HL-60 (cell line): ENCODE measurements at places on chromosomes 12 and 14.

- no peak for DNase-seq
Measured at GRCh38 chr14:105383083-105383730, 15.1 kb upstream of the TEX22 start.

- DNase-seq: no peak
Measured at GRCh38 chr14:76085358-76085757, 66.4 kb upstream of the GPATCH2L start.

- no peak for DNase-seq
Measured at GRCh38 chr12:1829306-1829900, 9.0 kb downstream of the LRTM2 start.

- DNase-seq: no peak
Measured at GRCh38 chr14:50083467-50084337, 32.7 kb downstream of the VCPKMT start.

- no peak for DNase-seq
Measured at GRCh38 chr12:107461222-107461975, 224.2 kb upstream of the PWP1 start.

GRCh38 chr12:97560350-97560749 is 97.7 kb downstream of the RMST start:
- no peak for DNase-seq

DNA sequence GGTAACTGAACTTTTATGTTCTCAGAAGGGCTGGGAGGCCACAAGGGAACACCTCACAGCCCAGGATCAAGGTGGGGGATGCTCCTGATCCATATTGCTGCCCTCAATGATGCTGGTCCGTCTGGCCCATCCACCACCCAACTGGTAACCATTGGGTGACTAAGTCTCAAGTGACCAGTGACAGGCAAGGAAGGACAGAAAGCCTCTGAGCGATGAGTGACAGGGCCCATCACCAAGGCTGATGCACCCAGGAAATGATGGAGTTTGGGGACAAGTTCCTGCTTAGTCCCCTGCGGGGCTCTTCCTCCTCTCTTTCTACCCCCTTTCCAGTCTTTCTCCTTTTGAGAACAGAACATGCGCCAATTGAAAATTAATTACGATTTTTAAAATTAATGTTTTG is 2.6 kb upstream of the MMP19 start:
- no peak for DNase-seq

GRCh38 chr14:74401504-74402241 is 24.3 kb downstream of the SYNDIG1L start:
- DNase-seq: no peak

- no peak for DNase-seq
Measured at GRCh38 chr12:11780521-11781101, 131.1 kb downstream of the ETV6 start.

- peak; percentile 5 for DNase-seq
Measured at GRCh38 chr14:36553656-36554260, 28.7 kb downstream of the NKX2-8 start.

GRCh38 chr14:101242442-101243385 is 318.6 kb upstream of the DIO3 start:
- no peak for DNase-seq

DNA sequence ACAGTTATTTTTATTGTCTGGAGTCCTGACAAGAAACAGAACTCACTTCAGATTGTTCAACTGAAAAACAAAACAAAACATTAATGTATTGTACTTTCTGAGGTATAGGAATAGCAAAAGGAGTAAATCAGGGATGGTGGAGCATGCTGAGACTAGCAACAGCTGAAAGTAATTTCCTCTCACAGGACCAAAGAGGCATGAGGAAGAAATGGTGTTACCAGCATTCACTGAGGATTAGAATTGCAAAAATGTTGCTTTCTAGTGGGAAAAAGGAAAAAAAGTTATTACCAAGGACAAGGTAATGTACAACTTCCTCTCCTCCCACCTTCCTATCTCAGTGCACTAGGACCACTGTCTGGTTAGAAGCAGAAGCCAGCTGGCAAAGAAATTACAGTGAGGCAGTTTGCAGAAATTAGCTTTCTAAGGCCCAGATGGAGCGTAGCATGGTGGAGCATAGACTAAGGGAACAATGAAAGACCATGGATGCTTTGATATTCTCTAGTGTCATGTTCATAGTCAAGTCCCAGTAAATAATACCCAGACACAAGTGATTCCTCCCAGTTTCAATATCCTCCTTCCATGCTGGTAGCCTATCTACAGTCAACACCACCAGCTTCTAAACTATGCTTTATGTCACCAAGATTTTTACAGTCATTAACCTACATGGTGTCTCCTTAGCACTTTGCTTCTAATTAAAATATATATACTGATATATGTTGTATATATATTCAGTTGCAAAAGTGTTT is 133.7 kb upstream of the DCN start:
- DNase-seq: no peak

GRCh38 chr14:101183376-101184103 is 280.0 kb upstream of the RTL1 start:
- no peak for DNase-seq

DNA sequence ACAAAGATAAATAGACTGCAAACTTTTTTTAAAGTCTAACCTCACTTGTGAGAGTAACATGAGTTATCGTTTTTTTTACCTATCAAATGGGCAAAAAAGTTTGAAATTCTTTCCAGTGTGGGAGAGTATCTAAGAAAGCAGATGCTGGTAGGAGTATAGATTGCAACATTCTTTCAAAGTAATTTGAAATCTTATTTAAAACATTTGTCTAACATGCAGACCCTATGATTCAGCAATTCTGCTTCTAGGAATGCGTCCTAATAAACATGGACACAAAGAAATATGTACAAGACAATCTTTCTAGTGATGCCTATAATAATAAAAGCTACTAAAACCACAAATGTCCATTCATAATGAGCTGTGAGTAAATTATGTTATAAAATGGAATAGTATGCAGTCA is 110.4 kb upstream of the TMCC3 start:
- DNase-seq: no peak

DNA sequence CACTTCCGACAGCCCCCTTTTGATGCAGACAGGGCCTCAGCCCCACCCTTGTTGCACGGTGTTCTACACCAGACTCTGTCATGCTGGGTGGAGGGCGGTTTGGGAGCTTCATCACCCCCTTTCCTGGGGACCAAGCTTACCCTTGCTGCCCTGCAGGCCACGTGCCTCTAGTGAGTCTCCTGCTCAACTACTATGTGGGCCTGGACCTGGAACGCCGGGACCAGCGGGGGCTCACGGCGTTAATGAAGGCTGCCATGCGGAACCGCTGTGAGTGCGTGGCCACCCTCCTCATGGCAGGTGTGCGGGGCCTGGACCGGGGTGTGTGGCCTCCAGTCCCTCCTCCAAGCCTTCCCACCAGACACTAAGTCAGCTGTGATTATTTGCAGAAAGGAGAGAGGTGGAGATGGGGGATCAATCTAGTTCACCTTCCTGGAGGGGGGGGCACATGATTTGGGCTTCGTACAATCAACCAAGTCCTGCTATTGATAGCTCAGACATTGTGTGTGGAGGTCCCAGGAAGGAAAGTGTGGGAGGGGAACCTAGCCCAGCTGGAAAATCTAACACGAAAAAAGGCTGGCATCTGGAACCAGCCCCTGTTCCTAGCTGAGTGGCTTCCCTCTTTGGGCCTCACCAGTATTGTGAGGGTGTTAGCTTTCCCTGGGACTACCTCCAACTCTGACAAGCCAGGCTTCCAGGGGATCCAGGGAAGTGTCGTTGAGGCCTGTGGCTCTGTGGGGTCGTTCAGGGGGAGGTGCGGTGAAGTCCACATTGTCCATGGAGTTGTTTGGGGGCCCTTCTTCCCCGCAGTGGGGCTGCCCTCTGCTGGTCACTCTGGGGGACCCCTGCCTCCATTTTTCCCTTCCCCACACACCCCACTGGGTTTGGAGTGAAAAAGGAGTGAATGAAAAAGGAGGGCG is 1.6 kb downstream of the ANKRD33 start:
- no peak for DNase-seq

- peak; percentile 53 for DNase-seq
Measured at GRCh38 chr12:118334939-118335567, 37.7 kb downstream of the TAOK3 start.

- no peak for DNase-seq
Measured at GRCh38 chr12:92253301-92253700, 107.7 kb upstream of the BTG1 start.

DNA sequence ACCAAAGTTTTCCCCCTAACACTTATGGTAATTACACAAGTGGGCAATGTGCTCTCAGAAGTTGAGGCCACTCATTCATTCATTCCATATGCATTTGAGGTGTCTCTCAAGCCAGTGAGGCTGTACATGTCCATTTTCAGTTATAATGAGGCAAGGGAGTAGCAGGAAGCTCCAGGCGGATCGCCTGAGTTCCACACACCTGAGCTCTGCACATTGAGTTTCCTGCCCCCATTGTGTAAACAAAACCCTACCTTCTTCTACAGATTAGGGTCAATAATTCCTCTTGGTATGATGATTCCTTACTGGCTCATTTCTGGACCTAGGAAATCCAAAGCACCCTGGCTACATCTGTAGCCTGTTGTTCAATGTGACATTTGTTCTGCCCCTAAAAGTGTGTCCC is 555.3 kb downstream of the MED13L start:
- DNase-seq: no peak

- DNase-seq: no peak
Measured at GRCh38 chr12:103673891-103674375, 86.9 kb downstream of the STAB2 start.

DNA sequence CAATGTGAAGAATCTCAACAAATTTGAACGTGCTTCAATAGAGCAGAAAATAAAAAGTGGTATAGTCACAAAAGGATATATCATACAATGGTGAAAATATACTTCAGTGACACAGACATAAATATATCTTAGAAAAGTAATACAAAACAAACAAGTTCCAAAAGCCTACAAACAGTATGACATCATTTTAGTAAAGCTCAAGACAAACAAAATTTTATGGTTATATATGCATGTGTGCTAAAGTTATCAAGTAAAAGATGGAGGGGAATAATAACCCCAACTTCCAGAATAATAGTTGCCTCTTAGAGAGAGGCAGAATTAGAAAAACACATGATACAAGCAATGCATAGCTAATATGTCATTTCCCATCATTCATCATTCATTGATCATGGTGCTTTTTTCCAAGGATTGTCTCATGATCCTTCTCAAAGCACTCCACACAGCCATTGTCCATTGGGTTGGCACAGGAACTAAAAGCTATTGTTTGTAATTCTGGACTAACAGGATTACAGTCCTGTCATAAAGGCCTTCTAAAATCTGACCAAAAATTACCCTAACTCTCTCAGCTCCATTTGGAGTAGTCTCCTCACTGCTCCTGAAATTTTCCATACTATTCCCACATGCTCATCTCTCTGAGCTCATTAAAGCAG is 59.5 kb downstream of the IFNG-AS1 start:
- no peak for DNase-seq

DNA sequence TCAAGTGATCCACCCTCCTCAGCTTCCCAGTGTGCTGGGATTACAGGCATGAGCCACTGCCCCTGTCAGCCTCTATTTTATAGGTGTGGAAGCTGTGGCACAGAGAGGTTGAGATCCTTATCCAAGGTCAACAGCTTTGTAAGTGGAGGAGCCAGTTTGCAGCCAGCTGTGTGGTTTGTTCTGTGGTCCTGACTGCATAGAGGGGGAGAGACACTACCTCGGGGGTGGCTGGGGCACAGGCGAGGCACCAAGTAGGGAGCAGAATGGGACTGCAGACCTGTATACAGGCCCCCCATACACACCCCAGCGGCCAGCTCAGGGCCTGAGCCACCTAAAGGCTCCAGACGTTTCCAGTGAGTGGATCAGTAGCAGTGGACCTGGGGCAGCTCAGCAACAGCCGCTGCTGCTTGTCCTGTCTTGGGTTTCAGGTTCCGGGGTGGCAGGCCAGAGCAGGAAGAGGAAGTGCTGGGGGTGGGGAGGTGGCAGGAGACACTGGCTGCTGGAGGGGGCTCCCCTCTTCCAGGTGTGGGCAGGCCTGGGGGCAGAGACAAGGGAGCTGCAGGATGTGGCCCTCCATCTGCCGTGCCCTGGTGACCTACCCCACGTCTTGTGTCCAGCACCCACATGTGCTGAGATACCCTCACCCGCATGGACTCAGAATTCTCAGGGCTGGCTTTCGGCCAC is 11.0 kb downstream of the ORAI1 start:
- peak; percentile 86 for DNase-seq

DNA sequence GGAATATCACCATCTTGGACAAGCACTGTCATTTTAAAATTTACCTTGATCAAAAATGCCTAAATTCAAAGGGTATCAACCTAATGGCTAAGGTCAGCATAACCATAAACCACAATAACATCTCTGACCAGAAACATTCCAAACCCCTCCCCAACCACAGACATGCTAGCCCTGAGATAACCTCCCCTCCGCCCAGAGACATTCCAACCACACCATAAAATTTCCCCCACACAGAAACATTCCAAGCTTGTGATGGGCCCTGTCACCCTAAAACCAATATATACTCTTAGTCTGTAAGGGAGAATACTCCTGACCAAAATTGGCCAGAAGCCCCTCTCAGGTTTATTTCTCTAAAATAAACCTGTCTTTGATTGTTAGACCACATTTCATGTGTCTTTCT is 17.7 kb downstream of the EPYC start:
- no peak for DNase-seq

- no peak for DNase-seq
Measured at GRCh38 chr12:111417784-111418593, 12.3 kb downstream of the SH2B3 start.

GRCh38 chr12:44299524-44299923 is 463.6 kb downstream of the TMEM117 start:
- DNase-seq: no peak

GRCh38 chr12:98127336-98127679 is 388.1 kb upstream of the TMPO start:
- no peak for DNase-seq

GRCh38 chr12:123715195-123715594 is 3.0 kb downstream of the ATP6V0A2 start:
- no peak for DNase-seq

DNA sequence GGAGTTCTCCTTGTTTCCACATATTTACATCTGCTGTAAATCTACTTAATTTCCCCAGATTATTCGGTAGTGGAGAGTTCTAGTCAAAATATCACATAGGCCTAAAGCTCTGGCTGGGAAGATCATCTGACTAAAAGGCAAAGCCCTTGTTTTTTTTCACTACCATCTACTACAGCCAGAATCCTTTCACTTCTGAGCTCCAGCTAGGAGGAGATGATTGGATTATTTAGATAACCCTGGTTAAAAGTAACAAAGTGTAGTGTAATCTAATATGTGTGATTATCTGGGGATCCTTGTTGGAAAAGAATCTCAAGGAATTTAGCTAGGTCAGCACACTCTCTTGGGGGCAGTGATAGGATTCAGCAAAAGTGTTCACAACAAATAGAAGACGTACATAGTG is 125.4 kb downstream of the DYRK2 start:
- no peak for DNase-seq

- no peak for DNase-seq
Measured at GRCh38 chr12:2286461-2287131, 233.8 kb downstream of the CACNA1C start.
